ENCODE measurements at places on chromosomes 2 and 18.

- no peak for DNase-seq
These were observed 702.7 kb downstream of the SOCS6 start for GRCh38 chr18:70991577-70991976.

DNA sequence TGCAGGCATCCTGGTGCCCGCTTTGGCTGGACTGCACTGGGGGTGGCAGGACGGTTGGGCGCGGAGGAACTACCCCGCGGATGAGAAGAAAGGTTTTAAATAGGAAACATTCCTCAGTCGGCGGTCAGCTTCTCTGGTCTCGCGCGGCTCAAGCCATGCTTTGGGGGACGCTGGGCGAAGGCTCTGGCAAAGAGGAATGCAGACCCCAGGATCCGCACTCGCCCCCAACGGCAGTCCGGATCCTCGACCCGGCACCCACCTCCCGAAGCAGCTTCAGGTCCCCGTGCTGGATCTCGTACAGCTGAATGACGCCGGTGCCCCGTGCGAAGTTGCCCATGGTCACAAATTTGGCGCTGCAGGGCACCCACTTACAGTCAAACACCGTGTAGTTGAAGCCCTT is 686 bp upstream of the PNO1 start:
- DNase-seq: no peak

DNA sequence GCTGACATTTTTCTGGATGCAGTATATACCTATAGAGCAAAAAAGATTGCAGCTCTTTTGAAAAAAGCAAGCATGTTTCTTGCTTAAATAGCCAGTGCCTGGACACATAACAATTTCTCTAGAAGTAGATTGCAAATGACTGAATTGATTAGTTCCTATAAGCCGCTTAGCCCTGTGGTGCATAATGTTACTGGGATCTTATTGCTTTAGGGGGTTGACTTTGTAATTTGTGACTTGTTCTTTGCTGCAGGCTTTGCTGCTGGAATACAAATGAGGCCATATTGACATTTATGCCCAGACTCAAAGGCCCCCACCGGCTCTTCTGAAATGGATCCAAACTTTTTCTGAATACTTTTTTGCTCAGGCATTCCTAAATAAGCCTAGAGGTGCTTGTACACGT is 182.6 kb downstream of the SH3BP4 start:
- DNase-seq: no peak

DNA sequence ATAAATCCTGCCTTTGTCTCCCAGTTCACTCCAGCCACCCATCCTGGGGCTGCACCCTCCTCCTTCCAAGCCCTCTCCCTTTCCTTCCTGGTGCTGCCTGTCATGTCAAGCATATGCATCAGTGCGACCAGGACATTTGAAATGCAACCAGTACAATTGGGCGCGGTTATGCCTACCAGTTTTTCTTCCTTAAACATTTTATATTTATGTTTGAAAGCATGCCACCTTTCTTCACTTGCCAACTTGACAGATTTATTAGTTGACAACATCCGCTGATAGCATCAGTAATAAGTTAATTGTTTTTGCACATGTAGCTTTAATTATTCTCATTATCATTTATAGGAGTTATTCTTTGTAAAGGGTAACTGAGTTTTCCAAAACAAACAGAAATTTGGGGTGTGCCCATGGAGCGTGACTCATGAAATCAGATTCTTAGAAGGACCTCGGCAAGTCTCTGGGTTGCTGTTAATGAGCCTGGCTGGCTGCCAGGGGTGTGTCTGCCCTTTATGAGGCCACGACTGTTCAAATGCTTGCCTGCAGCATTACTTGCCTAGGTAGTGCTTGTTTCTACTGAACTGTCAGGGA is 32.8 kb upstream of the IL1B start:
- no peak for DNase-seq

DNA sequence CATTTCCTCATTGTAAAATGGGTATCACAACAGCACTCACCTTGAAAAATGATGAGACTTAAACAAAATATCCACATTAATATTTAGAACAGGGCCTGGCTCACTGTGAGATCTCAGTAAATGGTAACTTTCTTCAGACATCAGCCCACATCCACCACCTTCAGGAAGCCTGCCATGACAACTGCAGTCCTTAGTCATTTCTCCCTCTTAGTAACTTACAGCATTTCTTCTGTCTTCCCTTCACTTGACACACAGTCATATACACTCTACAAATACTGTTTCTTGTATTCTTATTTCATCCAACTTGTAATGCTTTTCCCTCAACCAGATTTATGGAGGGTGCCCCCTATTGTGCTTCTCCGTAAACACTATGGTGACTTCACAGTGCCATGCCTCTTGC is 263.0 kb downstream of the ZNF516 start:
- no peak for DNase-seq

- DNase-seq: no peak
These were observed 99.8 kb downstream of the CAPN13 start for GRCh38 chr2:30707304-30707903.

DNA sequence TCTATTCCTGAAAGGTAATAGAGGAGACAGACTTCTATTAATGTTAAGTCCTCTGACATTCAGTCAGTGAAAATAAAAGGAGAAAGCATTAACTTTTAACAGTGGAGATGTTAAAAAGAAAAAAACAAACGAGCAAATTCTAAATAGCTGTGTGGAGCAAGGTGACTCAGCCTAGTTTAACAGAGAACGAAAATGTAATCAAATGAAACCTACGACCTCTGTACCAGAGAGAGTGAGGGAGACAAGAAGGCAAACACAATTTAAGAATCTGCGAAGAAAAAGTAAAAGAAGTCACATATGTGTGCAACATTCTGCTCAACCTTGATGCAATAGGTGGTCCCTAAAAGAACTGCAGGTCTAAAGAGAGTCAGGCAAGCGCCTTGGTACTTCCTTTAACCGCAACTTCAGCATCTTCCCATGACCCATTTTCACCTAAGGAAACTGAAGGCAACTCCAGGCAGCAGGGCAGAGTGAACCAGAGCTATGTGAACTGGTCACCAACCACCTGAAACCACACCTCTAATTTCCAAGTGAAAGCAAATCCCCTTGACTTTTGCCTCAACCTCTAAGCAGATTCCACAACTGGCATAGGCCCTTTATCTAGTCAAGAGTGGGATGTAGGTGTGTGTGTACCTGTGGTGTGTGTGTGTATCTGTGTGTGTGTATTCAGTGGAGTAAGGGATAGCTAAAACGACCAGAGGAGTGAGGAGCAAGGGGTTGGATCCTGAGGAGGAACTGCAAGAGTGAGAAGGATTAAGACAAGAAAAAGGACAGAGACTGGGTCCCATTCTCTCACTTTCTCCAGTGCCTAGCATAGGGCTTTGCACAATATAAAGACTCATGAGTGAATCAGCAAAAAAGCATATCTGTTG is 43.0 kb downstream of the FIGN start:
- no peak for DNase-seq

DNA sequence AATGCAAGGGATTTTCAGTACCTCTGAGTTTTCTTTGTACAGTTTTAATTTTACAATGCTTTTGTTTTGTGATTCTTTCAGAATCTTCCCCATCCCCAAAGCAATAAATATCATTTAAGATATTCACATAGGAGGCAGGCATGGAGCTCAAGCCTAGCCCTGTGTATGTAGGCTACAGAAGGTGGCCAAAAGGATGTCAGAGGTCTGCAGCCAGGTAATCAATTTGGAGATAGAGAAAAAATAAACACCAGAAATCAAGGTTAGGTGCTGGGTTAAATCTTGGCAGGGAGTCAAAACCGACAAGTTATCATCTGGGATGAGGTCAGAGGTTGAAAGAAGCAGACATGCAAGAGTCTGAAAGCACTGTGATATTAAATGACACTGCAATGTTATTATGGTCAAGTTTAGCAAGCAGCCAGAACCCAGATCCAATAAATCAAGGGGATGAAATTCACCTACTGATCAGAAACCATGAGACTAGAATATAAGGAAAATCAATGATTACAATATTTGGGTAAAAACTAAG is 45.1 kb upstream of the LRP1B start:
- DNase-seq: no peak

DNA sequence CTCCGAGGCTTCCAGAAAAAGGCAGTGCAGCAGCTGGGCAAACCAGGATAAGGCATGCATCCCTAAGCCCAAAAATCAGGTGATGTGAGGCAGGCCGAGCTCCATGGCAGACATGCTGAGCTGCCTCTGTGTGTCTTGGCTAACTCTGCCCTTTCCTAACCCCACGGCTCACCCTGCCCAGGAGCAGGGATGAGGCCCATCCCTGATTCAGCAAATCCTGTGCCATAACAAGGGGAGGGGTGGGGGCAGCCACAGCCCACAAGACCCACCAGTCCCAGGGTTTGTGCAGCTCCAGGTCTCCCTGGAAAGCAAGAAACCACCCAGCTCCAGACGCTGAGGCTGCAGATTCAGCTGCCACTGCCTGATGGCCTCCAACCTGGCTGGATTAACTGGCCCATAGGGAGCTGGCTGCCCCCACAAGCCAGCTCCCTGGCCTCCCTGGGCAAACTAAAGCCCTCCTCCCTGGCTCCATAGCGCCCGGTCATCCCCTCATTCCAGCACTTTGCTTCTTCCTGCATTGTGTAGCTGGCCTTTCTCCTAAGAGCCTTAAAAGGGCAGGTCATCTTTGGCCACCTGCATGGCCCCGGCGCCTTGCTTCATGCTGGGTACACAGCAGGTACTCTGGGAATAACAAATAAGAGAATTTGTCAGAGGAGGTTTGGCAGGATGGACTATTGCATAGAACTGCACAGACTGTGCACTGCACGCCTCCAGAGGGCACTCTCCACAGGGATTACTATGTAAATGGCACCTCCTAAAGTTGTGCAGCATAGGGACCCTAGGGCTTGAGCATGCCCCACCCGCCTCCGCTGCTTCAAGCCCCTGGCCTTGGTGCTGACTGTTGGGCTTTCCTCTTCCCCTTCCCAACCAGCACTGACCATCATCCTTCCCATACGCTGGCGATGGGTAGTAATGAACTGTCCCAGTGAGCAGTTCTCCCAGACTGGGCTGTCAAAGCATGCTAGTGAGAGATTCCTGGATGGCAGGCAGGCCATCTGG is 10.7 kb downstream of the STEAP3 start:
- peak; percentile 53 for DNase-seq

GRCh38 chr2:73266061-73266901 is 18.0 kb downstream of the FBXO41 start:
- no peak for DNase-seq

- DNase-seq: peak; percentile 62
These were observed 7.5 kb upstream of the BCL11A start for GRCh38 chr2:60560734-60561644.

DNA sequence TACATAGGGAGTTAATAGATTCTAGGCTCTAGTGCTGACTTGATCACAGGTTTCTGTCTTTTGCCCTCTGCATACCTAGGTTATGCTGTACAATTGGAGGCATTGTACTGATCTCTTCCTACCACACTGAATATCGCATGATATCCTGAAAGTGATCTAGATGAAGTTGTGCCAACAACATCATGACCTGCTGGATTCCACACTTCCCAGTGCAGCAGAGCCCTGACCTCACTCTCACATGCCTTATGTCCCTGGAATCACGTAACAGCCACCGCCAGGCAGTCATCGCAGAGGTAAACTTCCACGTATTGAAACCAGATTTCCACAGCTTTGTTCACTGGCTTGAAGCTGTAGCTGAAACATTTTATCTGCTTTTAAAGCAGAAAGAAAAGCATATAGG is 214.0 kb downstream of the ANKRD30B start:
- no peak for DNase-seq

GRCh38 chr2:38720613-38721241 is 30.4 kb downstream of the SRSF7 start:
- DNase-seq: peak; percentile 6

- DNase-seq: no peak
These were observed 13.6 kb upstream of the TTR start for GRCh38 chr18:31578126-31578525.

- no peak for DNase-seq
These were observed 76.4 kb upstream of the TSPYL6 start for GRCh38 chr2:54332386-54332785.

GRCh38 chr2:86598966-86599365 is 24.7 kb downstream of the RNF103 start:
- DNase-seq: no peak

- DNase-seq: no peak
These were observed 123.0 kb upstream of the CCDC150 start for GRCh38 chr2:196516564-196516963.

GRCh38 chr2:146135245-146135644 is 1615.3 kb upstream of the ZEB2 start:
- no peak for DNase-seq

GRCh38 chr18:25181581-25181980 is 170.4 kb downstream of the ZNF521 start:
- no peak for DNase-seq

- DNase-seq: no peak
These were observed 224.2 kb downstream of the CYRIA start for GRCh38 chr2:16441431-16441830.

GRCh38 chr18:68035774-68036522 is 519.4 kb upstream of the DSEL start:
- no peak for DNase-seq

DNA sequence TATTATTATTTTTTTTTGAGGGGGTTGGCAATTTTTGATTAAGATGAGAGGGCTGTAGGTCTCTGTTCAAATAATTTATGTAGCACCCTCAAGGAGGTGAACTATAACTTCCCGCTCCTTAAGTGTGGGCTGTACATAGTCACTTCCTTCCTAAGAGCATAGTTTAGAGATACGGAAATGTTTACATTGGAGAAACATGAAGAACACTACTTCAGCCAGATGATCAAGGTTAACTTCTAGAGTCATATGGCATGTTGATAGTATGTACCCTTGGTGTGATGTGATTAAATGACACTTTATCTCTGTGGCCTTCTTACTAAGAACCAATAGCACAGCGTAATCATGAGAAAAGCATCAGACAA is 93.7 kb downstream of the MIB1 start:
- no peak for DNase-seq

- no peak for DNase-seq
These were observed 258.3 kb downstream of the LPIN1 start for GRCh38 chr2:12004713-12005112.

GRCh38 chr2:207128867-207129266 is 36.9 kb downstream of the KLF7 start:
- no peak for DNase-seq

GRCh38 chr18:63180971-63181376 is 138.6 kb downstream of the BCL2 start:
- no peak for DNase-seq

GRCh38 chr2:136135921-136136906 is 18.3 kb upstream of the CXCR4 start:
- DNase-seq: peak; percentile 51

- no peak for DNase-seq
These were observed 387.3 kb downstream of the SATB2 start for GRCh38 chr2:199070322-199070949.

DNA sequence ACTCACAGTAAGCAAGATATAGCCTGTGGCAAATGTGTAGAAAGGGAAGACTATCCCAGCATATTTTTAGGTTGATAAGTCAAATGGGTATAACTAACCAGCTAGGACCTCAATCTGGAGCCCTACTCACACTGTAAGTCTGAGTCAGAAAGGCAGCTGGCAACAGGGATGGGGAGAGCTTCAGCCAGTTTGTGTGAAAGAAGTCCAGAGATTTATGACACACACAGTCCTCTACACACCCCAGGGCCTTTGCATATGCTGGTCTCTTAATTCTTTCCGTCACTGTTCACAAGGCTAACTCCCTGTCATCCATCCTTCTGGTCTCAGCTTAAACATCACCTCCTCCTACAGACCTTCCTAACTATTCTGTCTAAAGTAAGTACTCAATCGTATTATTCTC is 5.9 kb upstream of the TCF4 start:
- DNase-seq: no peak
